Right ventricle myocardium inferior (tissue), 1 donor: ENCODE measurements at places on chromosomes 3 and 15. TPM values are rescaled to one million over a fixed set of nuclear protein-coding genes. Genes with fewer than 3 reads are reported as not detected.

DNA sequence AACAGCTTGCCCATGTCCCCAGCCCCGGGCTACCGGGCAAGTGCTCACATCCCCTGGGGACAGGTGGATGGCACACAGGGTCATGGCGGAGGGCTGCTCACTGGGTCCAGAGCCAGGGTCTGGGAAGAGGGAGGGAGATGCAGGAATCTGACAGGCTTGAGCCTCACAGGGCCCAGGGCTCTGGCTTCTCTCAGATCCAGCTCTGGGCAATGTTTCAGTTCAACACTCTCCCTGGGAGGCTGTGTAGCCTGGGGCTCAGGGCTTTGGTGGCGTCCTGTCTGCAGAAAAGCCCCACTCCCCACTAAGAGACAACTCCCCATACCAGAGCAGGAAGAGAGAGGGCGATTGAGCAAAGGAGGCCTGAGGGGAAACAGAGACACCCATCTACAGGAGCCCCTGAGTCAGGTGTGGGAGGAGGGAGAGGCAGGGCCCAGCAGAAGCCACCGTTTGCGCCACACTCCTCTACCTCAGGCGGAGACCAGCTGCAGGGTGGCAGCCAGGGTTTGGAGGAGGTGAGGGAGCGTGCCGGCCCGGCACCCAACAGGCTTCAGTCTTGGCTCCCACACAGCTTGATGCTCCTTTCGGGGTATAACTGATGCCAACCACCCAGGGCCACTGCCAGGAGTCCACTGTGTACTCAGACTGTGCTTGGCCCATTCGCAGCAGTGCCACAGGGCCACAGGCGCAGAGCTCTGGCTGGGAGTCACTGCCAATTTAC is 16.8 kb upstream of the SRP14 start:
- no peak for DNase-seq

DNA sequence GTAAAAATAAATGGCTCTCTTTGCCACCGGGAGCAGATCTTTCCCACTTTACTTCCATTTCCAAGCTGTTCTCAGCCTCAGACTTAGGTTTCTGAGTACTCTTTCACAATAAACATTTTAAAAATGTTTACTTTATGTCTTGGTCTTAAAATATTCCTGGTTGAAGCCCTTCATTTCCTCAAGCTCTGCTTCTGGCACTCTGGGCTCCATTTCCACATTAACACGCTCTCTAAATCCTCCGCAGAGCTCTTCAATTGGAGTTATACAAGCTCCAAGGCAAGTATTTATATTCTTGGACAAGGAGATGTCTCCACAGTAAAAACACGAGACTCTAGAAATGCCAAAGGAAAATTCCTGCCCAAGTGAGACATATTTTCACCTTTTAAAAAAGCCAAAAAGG is 169.3 kb downstream of the GREM1 start:
- no peak for DNase-seq

- DNase-seq: no peak
These were observed 268.5 kb downstream of the LRTM1 start for GRCh38 chr3:54659347-54659746.

- DNase-seq: no peak
These were observed 163.6 kb upstream of the NDN start for GRCh38 chr15:23850666-23851065.

DNA sequence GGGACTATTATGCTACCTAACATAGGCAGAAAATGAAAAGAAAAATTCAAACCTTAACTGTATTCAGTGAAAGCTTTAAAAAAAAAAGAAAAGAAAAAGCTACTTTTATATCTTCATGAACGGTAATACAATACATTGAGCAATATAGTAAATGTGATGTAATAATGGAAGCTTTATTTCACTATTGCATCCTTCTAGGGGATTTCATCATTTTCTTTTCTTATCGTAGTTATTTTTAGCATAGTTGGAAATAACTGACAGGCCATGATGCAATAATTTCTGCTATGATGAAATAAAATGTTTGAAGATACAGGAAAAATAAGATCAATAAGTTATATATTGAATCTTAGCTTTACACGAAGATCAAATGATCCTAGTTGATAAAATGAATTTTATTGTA is 40.3 kb upstream of the ZCWPW2 start:
- DNase-seq: no peak

DNA sequence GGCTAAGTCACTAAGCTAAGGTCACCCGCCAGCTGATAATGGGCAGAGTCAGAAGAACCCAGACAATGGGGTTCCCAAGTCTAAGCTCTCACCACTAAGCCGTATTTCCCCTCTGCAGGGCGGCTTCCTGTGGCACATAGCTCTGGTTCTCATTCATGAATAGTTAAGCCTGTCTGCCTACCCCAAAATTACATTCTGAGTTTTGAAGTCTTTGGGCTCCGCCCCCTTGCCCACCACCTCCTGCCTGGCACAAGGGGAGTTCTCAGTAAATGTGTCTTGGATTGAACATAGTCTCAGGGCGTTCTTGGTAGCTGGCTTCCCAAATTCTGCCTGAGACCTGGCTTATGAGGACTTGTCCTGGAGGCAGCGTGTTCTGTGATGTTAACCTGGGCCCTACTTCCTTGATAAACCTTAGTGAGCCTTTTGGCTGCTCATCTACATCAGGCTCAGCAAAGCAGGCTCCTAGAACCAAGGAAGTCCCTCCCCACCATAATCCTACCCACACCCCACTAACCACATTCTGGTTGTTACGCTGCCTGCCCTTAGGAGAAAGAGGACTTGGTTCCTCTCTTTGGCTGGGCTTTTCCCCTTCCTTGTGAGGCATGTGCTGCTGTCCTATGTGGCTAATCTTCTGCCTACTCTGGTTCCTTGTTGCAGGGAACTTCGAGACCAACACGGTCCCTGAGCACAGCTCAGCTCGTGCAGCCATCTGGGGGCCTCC is 54.9 kb downstream of the STARD5 start:
- DNase-seq: no peak

Gene GABRR3
- total RNA-seq: not detected

Gene FAM3D
- not detected for total RNA-seq
